CD4-positive, alpha-beta T cell treated with Interleukin-1 beta for 1 hour (primary cell): ENCODE measurements at places on chromosomes 2 and 18.

DNA sequence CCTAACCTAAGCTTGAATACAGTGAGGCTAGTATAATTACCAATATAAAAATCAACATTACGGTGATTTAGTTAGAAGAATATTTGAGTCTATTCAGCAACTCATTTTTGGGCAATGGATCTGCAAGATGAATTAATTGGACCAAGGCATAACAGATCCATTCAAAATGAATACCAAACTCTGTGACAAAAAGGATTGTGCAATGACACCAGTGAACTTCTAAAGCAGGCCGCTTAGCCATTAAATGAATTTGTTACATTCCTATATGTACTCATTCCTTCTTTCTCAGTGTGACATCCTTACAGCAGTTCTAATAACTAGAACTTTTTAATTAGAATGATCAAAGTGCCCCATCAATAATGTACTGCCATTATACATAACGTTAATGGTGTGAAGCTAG is 44.3 kb downstream of the ZC3H15 start:
- DNase-seq = no peak

DNA sequence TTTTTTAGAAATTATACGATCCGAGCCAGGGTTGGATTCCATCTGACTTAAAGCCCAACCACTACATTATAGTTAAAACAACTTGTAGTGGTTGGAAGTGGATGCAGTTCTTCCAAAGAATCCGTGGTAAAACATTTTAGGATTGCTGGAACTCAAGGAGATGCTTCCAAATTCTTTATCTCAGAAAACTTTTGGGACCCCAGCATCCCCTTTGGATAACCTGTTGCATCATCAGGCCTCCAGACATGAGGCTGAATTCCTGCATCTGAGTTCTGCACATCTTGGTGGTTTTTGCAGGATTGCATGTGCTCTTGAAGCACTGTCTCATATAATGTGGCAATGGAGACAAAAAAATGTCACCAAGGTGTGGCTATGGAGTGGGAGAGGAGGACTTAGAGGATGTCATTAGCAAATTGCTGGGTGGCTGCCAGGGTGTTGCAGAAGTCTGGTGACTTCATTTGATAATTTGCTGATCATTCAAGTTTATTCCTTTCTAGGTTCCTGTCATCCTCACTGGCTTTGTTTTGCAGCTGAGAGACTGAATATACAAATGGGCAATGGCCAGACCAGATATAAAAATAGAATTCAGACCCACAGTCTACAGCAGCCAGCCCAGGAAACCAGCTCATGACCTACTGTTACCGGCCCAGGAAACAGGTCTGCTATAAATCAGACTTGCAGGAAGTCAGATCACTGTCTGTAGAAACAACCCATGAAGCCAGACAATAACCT is 207.7 kb downstream of the BCL2 start:
- DNase-seq = no peak

GRCh38 chr2:9303528-9304225 is 97.1 kb downstream of the ASAP2 start:
- no peak for DNase-seq

- DNase-seq = no peak
Observed at GRCh38 chr2:109199790-109200189, 70.8 kb downstream of the SH3RF3 start.

GRCh38 chr2:241379481-241380480 is 23.7 kb downstream of the FARP2 start:
- DNase-seq = no peak

- DNase-seq = no peak
Observed at GRCh38 chr2:238562446-238562845, 135.7 kb downstream of the ASB1 start.

DNA sequence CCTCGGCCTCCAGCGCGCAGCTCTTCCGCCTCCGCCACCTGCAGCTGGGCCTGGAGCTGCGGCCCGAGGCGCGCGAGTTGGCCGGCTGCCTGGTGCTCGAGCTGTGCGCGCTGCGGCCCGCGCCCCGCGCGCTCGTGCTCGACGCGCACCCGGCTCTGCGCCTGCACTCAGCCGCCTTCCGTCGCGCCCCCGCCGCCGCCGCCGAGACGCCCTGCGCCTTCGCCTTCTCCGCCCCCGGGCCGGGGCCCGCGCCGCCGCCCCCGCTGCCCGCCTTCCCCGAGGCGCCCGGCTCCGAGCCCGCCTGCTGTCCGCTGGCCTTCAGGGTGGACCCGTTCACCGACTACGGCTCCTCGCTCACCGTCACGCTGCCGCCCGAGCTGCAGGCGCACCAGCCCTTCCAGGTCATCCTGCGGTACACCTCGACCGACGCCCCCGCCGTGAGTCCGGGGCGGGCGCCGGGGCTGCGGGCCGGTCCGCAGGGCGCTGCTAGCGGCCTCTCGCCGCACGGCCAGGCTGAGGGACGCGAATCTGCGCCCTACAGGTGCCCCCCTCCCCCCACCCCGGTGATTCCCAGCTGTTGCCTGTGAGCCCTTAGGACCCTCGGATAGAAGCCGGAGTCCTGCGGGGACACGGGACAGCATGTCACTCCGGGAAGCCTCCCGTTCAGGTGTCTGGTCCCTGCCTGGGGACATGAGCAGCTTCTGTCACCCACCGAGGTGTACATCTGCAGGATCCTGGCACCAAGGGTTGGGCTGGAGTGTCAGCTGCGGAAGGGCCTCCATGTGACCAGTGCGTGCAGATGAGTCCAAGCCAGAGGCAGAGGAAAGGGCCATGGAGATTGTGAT is 616 bp downstream of the RNPEPL1 start:
- peak; percentile 65 for DNase-seq

DNA sequence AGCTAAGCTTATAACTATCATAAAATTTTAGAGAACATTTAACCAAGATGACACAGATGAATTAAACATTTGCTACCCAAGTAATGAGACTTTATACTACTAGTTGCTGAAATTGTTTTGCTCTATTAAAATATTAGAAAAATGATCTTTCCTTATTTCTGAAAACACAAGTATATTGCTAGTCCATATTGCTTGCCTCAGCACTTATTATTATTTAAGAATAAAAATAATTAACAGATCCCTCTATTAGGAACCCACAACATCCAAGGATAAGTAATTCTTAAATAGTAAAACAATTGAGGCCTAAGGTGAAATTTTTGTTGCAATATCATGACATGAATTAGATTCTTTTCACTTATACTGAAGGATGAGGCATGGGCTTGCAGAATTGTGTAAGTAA is 65.2 kb downstream of the CCDC148 start:
- DNase-seq = no peak

DNA sequence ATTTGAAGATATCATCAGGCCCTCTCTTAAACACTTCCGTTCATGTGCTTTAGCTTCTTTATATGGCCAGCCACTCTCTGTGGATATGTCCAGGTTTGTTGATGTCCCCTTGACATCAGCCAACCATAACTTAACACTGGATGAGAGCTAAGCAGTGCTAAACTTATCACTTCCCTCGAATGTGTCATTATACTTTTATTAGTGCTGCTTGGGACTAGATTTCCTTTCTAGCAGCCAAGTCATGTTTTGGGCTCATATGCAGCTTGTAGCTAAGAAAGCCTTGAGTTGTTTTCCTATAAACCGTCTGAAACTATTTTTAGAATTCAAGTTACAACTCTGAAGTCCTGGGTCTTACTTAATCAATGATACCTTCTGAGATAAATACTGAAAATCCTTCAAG is 144.8 kb upstream of the TNP1 start:
- DNase-seq = no peak

GRCh38 chr2:25103287-25103871 is 61.5 kb downstream of the EFR3B start:
- DNase-seq = no peak

GRCh38 chr2:239890206-239890746 is 134.9 kb downstream of the NDUFA10 start:
- no peak for DNase-seq

GRCh38 chr2:200703127-200703925 is 108.4 kb upstream of the BZW1 start:
- DNase-seq = no peak

DNA sequence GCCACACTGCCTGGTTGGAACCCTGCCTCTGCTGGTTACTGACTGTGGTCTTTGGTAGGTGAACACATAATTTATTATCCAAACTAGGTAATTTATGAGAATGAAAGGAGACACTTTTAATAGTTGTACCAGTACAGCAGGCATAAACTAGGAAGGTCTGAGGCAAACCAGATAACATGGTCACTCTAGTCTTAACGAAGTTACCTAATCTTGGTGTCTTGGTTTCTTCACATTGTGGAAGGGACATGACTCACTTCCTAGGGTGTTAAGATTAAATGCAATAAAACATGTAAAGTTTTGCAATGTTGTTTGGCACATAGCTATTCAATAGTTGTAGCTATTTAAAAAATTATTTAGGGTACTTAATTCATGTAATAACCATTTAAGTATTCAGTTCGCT is 23.3 kb downstream of the SPTBN1 start:
- no peak for DNase-seq

DNA sequence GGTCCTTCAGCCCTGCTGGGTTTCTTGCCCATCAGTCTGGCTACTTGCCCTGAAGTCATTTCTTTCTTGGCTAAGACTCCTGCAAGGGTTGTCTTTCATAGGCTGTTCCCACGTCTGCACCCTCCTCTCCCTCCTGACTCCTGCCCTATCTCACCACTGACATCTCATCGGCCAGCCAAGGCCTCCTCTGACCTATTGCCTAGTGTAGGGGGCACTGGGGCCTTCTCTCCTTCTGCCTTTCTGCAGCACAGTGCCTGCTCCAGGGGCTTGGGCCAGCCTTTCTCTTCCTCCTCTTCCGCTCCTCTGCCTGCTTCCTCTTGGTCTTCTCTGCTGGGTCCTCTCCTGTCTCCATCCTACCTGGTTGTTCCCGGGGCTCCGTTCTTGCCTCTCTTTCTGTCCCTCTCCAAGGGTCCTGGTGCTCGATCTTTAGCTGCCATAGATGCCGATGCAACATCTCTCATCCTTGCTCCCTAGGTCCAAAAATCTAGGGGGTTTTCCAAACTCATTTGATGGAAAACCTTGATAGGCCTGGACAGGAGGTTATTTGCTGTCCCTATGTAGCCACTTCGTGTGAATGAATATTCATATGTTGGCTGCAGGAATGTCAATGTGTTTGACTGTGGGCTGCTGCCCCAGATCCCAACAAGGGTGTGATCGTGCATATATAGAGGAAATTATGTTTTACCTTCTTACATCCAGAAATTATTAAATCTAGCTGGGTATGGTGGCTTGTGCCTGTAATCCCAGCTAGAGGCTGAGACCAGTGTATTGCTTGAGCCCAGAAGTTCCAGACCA is 9.7 kb upstream of the NT5DC4 start:
- DNase-seq = no peak

DNA sequence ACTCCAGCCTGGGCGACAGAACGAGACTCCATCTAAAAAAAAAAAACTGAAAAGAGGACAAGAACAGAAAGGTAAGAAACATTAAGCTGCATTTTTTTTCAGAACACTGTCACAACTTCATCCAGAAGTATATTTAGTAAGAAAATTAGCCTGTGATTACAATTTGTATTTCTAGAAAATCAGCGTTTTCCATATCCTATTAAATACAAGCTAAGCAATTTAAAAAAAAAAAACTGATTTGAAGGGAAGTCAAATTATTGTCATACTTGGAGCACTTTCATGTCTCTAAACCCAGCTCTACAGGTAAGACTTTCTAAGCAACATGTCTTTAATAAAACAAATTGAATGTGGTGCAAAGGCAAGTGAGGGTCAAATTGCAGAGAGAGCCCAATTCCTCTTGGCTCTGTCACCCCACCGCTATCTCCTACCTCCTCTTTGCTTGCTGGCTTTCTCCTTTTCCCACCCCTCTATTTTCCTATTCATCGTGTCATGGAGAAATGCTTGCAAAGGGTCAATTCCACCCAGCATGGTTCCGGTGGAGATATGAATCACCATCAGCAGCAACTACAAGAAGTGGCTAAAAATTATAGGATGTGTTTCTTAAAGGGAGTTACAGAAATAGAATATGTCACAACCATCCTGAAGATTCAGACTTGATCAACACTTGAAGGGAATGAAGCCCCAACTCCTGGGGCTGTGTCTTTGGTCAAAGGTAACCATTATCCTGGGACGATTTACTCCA is 68.4 kb upstream of the BCL11A start:
- DNase-seq = no peak

- DNase-seq = no peak
Observed at GRCh38 chr18:32372381-32373061, 98.2 kb downstream of the GAREM1 start.

DNA sequence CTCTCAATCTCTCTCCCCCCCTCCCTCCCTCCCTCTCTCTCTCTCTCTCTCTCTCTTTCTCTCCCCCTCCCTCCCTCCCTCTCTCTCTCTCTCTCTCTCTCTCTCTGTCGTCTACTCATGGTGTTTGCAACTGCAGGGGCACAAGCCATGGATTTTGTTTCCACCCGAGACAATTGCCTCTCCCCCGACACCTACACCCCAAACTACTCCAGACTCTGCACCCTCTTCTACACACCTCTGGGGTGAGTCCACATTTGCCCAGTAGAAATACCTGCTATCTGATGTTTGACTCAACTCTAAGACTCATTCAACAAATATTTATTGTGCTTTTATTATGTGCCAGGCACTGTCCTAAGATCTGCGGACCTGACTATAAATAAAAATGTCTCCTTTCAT is 93.7 kb downstream of the TMEM17 start:
- no peak for DNase-seq

DNA sequence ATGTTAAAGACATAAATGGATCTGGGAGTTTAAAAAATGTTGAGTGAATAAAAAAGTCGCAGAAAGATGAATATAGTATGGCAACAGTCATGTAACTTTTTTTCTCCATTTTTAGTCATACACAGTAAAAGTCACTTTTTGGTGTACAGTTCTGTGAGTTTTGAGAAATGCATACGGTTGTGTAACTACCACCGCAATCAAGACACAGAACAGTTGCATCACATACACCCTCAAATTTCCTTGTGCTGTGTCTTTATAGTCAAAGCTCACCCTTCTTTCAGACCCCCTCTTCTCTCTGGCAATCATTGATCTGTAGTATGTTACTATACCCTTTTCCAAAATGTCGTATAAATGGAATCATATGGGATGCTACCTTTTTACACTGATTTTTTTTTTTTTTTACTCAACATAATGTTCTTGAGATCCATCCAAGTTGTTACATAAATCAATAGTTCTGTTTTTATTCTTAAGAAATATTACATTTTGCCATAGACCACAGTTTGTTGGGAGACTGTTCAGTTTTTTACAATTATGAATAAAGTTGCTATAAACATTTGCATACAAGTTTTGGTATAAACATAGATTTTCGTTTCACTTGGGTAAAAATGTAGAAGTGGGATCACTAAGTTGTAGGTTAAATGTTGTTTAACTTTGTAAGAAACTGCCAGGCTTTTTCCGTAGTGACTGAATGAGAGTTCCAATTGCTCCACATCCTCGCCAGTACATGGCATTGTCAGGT is 35.4 kb upstream of the AGFG1 start:
- no peak for DNase-seq

- DNase-seq = no peak
Observed at GRCh38 chr18:33156906-33157470, 283.5 kb downstream of the CCDC178 start.
